ENCODE measurements at places on chromosomes 13 and 19.

DNA sequence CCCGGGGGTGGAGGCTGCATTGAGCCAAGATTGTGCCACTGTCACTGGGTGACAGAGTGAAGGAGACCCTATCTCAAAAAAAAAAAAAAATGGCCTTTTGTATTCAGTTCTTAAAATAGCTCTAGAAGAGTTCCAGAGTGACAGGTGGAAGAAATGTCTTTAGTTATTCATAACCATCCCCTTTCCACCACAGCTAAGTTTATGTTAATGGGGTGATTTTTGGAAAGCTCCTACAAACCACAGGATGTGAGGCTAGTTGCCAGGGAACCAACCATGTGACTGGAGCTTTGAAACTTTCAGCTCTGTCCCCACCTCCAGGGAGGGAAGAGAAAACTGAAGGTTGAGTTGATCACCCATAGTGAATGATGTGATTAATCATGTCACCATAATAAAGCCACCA is 6.9 kb downstream of the ZNF490 start:
- DNase-seq: no peak

GRCh38 chr13:40123962-40124632 is 468.6 kb downstream of the COG6 start:
- no peak for DNase-seq

- DNase-seq: no peak
Observed at GRCh38 chr19:18749362-18750231, 41.5 kb downstream of the COMP start.

DNA sequence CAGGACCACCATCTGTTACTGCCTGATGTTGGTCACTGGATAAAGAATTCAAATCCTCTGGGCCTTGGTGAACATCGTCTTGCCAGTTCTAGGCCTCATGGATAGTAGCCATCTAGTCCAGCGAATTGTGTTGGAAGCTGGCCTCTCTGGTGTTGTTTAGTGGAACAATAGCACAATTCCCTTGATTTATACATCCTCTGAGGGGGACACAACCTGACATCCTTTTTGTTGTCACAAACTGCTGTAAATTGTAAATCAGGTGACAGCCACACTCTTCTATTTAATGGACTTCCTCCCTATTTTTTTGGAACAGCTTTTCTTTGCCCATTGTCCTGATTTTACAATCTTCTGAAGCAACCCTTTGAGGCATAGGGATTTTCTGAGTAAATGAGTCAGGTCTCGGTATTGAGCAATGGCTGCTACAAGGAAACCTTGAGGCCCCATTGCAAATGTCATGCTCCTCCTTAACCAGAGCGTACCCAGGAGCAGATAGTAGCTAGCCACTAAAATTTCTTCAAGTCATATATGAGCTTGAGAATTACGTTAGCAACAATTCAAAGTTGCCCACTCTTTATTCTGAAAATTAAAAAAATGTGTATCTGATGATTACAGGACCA is 263.3 kb downstream of the COG6 start:
- no peak for DNase-seq

Data from activated CD8-positive, alpha-beta memory T cell treated with anti-CD3 and anti-CD28 coated beads, Interleukin-2, amount 50 U/mL, for 48 hours (primary cell).